ENCODE measurements at places on chromosomes 1 and 21.

- no peak overlapping the region for H3K4me3 ChIP-seq
- H3K27me3 ChIP-seq: no peaks in the 10 kb centered on the region
- H3K4me1 ChIP-seq: no peaks in the 10 kb centered on the region
Observed at GRCh38 chr1:188669728-188670382, 1807.8 kb downstream of the BRINP3 start.

- no peak overlapping the region for H3K27ac ChIP-seq
- H3K36me3 ChIP-seq: no peaks in the 10 kb centered on the region
- H3K27me3 ChIP-seq: no peaks in the 10 kb centered on the region
- DNase-seq: no peak
- H3K4me1 ChIP-seq: no peaks in the 10 kb centered on the region
Observed at GRCh38 chr1:186499571-186499970, 38.7 kb upstream of the PDC start.

GRCh38 chr1:158248771-158249170, 5.5 kb upstream of the CD1A start:
- H3K4me1 ChIP-seq: no peaks in the 10 kb centered on the region
- no peaks in the 10 kb centered on the region for H3K36me3 ChIP-seq

GRCh38 chr1:204087181-204087892, 14.4 kb downstream of the SOX13 start:
- H3K36me3 ChIP-seq: no peaks in the 10 kb centered on the region
- no peak for DNase-seq
- no peaks in the 10 kb centered on the region for H3K27me3 ChIP-seq
- H3K4me3 ChIP-seq: no peak overlapping the region

GRCh38 chr1:2148691-2149090, 45.9 kb downstream of the FAAP20 start:
- no peaks in the 10 kb centered on the region for H3K36me3 ChIP-seq
- no peaks in the 10 kb centered on the region for H3K4me1 ChIP-seq
- no peak overlapping the region for H3K27ac ChIP-seq
- no peak overlapping the region for H3K4me3 ChIP-seq

DNA sequence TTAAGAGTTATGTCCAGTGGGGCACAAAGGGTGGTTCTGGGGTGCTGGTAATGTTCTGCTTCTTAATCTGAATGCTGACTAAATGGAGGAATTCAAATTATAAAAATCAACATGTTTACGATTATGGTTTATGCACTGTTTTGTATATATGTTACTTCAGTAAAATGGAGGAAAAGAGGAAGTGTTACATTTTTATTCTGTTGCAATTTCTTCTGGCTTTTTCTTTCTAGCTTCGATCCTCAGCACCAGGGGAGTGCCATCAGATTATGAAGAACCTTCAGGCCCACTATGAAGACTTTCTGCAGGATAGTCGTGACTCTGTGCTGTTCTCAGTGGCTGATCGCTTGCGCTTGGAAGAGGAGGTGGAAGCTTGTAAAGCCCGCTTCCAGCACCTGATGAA, 105.5 kb downstream of the MACF1 start:
- no peaks in the 10 kb centered on the region for H3K27me3 ChIP-seq
- no peaks in the 10 kb centered on the region for H3K4me1 ChIP-seq
- no peak overlapping the region for H3K27ac ChIP-seq
- DNase-seq: no peak
- H3K4me3 ChIP-seq: no peak overlapping the region

DNA sequence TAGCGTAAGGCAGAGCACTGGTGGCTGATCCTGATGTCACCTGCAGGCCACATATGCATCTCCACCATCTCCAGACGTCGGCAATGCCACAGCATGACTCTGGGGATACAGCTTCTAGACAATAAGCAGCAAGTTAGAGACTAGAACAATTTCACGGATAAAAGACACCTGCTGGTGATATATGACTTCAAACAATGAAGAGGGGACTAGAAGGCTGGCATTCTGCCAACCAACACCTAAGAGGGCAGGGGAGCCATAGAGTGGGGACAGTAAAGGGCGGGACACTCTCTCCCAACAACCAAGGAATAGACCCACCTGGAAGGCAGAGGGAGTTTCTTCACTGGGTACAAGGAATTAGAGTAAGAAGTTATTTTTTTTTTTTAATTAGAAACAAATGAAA, 126.7 kb downstream of the SIM2 start:
- no peaks in the 10 kb centered on the region for H3K4me1 ChIP-seq
- H3K27me3 ChIP-seq: no peaks in the 10 kb centered on the region
- H3K4me3 ChIP-seq: no peak overlapping the region
- H3K36me3 ChIP-seq: no peaks in the 10 kb centered on the region
- DNase-seq: no peak

GRCh38 chr1:50570066-50570468, 146.8 kb upstream of the DMRTA2 start:
- no peaks in the 10 kb centered on the region for H3K4me1 ChIP-seq
- H3K4me3 ChIP-seq: no peak overlapping the region
- H3K36me3 ChIP-seq: no peaks in the 10 kb centered on the region
- no peak overlapping the region for H3K27ac ChIP-seq
- H3K27me3 ChIP-seq: no peaks in the 10 kb centered on the region
- no peak for DNase-seq

Data from tibial nerve (tissue), 4 donors.